ENCODE measurements at places on chromosomes 7 and 10.

DNA sequence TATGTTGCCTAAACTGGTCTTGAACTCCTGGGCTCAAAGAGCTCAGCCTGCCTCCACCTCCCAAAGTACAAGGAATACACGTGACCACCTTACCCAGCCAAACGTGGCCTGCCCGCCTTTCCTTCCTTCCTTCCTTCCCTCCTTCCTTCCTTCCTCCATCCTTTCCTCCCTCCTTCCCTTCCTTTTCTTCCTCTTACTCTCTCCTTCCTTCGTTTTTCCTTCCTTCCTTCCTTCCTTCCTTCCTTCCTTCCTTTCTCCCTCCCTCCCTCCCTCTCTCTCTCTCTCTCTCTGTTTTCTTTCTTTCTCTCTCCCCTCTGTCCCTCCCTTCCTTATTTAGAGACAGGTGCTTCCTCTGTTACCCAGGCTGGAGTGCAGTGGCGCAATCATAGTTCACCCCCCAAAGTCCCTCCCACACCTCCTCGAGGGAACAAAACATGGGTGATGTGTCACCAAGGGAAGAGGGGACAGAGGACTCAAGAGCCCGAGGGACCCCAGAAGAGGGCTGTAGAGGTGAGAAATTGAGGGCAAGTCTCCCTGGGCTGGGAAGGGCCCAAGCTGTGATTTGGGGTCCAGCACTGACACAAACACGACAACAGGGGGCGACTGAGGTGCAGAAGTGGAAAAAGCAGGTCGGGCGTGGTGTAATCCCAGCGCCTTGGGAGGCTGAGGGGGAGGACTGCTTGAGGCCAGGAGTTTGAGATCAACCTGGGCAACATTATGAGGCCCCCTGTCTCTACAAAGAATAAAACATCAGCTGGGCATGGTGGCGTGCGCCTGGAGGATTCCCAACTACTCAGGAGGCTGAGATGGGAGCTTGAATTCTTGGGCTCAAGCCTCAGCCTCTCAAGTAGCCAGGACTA is 28.1 kb downstream of the EPHB4 start:
- peak; percentile 52 for DNase-seq

GRCh38 chr7:12323415-12323814 is 80.2 kb downstream of the VWDE start:
- no peak for DNase-seq

GRCh38 chr10:60236869-60237524 is 152.7 kb downstream of the ANK3 start:
- peak; percentile 11 for DNase-seq

DNA sequence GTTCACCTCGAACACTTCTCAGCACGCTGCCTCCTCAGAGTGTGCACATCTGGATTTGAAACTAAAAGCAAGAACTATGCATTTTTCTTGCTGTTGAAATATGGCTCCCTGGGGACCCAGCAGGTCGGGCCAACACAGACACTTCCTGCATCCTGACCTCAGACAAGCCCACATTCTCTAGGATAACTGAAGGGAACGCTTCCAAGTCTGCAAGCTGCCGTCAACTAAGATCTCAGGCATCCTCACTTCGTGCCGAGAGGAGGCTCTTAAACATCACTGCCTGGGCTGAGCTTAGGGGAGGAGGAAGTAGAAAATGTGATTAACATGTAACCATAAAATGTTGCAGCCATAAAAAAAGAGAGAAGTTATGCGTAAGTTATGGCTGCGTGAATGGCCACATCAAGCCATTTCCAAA is 65.5 kb downstream of the PYROXD2 start:
- DNase-seq: no peak

GRCh38 chr10:86756511-86757112 is at the start of gene BMPR1A:
Gene BMPR1A, plus strand, starts transcription at chr10:86756619. Its CDS starts 119,400 bp downstream, at chr10:86876019.
- no peak for DNase-seq

DNA sequence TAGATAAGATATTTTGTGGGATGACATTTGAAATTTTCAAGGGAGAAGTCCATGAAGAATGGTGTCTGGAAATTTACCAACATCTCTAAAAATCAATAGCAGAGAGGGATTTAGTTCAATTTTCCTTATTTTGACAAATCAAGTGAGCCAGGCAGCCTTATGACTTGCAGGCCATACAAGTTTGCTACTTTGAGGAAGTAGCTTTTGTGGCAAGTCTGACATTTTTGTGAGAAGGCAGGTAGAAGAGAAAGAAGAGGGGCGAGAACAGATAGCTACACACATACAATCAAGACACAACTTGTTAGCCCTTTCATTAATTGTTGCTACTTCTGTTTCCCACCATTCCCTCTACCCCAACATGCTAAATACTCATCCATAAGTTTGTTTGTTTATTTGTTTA is 74.5 kb upstream of the OIT3 start:
- DNase-seq: no peak

DNA sequence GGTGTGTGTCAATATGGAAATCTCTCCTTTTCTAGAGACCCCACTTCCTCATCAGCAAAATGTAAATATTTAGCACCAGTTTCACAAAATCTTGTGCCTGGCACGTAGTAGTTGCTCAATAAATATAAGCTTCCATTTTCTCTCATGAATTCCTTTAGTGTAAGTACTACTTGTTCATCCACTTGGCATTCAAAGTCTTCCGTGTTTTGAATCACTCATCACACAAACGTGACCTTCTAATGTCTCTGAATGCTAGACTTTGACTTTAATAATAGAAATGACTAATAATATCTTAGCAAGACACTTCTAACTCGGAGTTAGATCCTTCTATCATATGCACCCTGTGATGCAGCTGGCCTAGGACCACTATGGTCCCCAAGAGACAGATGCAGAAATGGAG is 168.7 kb upstream of the ZNF32 start:
- DNase-seq: no peak

DNA sequence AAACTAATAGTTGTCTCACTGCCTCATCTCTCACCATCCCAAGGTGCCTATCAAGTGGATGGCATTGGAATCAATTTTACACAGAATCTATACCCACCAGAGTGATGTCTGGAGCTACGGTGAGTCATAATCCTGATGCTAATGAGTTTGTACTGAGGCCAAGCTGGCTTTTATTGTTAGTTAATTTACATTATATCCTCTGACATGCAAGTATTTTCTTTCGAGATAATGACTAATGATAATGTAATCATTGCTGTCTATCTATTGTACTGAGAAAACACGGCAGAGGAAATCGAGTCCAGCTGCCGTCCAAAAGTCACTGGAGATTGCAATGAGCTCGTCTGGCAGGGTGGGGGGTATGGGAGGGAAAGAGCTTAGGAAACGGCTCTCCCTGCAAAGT is 172.4 kb upstream of the LANCL2 start:
- DNase-seq: no peak

DNA sequence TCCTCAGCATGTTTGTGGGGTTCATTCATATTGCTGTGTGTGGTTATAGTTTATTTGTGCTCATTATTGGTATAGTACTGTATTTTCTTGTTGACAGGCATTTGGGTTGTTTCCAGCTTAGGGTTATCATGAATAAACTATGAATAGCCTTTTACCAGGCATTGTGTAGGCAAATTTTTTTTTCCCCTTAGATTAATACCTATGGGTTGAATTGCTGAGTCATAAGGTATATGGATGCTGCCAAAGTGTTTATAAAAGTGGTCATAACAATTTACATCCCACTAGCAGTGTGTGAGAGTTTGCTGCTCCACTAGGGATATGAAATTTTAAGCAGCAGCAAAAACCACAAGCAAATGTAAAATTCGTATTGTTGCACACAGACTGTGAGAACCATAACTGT is 175.0 kb downstream of the PLPP4 start:
- DNase-seq: no peak

DNA sequence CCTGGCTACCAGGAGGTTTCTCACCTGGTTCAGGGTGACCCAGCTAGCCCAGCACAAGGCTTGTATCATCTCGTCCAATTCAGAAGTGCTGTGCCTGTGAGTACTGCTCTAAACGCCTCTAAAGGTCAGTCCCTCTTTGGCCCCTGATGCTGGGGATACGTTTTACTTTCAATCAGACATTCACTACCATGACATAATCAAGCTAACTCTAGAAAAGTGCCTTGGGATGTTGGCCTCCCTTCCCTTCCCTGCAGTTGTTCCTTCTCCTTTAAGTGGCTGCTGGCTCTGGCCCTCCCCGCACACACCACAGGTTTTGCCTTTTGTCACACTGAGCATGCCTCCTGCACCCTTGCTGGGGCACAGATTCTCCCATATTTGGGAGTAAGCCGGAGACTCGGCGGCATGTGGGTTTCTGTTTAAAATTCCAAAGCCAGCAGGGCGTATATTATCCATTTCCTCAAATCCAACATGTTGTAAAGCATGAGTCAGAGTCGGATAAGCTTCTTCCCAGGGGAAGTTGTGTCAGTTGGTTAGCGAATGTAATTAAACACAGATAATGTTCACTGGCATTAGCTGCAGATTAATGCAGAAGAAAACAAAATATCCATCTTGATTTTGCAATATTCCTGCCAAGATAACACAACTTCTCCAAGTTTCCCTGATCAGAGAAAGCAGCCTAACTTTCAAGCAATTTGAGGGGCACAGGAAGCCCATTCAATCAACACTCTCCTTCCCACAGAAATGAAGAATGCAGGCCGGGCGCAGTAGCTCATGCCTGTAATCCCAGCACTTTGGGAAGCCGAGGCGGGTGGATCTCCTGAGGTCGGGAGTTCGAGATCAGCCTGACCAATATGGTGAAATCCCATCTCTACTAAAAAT is 31.8 kb upstream of the VCL start:
- DNase-seq: no peak

- no peak for DNase-seq
Observed at GRCh38 chr10:70778267-70778924, 6.8 kb downstream of the TBATA start.

DNA sequence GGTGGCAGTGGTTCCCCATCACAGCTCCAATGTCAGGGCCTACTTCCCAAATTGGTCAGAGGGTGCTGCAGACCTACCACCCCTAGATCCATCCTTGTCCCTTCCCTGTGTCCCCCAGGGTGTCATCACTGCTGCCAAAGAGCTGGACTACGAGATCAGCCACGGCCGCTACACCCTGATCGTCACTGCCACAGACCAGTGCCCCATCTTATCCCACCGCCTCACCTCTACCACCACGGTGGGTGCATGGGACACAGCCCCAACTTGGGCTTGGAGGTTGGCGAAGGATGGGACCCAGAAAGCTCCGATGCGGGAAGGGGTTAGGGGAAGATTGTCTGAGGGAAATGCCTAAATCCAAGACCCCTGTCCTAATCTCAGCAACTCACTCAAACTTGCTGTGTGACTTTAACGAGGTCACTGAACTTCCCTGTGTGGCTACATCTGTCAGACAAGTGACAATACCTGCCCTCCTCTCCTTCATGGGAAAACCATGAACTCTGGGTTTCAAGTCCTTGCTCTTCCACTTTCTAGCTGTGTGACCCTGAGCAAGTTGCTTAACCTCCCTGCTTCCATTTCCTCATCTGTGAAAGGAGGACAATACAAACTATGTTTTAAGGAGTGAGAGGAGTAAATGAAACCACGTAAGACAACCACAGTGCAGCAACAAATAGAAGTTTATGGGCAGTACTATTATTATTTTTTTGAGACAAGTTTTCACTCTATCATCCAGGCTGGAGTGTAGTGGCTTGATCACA is 4.9 kb upstream of the VSIR start:
- no peak for DNase-seq

DNA sequence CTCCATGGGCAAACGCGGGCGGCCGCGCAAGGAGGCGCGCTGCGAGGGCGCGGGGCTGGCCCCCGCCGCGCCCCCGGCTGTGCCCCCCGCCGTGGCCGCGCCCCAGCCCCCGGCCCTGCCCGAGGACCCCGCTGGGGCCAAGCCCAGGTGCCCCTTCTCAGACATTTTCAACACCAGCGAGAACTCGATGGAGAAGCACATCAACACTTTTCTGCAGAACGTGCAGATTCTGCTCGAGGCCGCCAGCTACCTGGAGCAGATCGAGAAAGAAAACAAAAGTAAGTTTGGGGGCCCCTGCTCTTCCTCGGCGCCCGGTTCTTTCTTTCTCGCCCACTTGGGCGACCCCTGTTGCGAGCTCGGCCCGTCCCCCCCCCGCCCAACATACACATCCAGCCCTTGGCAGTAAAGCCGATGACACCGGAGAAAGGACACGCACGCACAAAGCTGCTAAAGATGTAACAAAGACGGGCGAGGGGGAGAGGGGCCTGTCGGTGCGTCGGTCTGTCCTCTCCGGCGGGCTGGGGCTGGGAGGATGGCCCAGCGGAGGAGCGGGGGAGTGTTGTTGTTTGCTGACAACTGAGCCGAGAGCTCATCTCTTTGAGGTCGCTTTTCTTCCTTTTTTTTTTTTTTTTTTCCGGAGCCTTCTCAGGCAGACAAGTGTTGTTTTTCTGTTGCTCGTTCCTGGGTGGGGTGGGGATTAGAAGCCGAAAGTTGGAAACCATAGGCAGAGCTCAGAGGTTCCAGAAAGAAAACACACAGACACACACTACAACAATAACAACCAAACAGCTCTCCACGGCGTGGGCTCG is 604 bp downstream of the MXI1 start:
- peak; percentile 29 for DNase-seq

DNA sequence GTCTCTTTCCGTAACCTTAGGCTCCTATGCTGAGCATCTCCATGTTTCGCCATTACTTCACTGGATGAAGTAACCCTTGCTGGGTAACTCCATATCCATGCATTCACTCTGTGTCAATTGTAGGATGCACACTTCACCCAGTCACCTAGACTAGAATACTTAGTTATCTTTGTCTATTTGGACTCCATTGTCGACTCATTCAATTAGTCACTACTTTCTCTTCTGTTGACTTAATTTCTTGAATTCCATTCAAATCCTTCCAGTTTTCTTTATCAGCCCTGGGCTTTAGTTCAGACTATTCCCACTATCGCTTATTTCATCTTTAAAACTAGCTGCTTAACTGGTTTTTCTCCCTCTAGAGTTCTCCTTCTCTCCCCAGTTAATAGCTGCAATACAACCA is 111.3 kb upstream of the TNS3 start:
- DNase-seq: no peak

DNA sequence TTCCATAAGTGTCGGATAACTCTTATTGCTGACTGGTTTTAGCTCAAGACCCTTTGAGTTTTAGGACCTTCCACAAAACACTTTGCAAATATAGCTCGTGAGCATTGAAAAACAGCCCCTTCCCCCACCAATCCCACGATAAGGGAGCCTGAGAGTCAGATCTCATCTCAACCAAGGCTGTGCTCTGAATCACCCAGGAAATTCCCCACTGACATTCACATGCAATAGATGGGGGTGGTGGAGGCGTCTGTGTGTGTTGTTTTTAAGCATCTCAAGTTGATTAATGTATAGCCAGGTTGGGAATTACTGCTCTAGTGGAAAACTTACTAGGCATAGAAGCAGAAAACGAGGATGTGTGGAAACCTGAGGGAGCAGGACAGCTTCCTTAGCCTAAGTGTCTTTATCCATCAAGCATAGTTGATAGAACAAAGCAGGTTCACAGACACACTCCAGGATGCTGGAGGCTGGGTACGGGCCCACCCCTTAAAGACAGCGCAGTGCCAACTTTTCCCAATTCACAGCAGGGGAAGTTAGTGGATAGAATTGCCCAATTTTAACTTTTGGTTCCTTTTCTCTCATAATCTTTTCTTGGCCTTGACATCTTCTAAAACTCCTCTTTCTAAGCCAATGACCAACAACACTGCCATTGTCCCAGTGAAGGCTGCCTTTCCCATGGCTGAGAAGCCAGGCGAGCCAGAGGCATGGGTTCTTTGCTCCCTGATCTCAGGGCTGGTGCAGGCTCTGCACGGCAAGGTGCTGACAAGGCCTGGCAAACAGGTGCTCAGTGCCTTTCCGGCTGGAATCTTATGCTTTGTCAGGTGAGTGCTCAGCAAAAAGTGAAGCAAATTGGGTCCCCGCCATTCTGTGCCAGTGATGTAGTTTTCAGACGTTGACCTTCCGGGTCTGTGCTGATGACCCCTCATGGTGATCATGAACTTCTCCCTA is 98.5 kb upstream of the INSIG1 start:
- DNase-seq: no peak
